ENCODE measurements at places on chromosomes 4 and X.

DNA sequence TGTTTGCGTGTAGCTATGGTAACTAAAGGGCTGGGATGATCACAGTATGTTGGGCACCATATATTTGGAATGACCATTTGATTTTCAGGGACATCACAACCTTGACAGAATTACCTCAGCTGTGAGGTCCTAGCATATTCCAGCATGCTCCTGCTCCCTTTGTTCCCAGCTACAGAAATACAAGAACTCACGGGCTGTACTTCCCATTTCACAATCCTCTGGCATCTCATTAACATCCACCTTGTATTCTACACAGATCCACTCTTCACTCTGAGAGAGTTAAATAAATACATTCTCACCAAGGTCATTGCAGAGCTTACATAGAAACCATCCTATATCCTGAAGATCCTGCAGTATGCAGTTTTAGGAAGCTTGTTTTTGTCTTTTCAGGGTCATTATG lies 169.7 kb downstream of the FRMPD4 start:
- DNase-seq = no peak

DNA sequence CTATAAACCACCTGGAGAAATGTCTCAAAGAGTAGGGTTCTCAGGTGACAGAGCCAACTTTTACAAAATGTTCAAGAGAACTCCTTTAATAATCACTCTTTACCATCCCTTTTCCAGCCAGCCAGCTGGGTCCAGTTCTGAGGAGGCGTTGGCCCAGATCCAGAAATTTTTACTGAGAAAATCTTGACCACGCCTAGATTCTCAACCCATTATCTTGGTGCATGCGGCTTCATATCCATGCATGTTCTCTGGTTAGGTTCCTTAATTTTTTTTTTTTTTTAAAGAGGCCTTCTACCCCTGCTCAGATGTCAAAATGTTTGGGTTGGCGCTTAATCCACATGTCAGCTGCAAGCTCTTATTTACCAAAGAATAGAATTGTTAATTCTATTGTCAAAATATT lies 12.0 kb upstream of the MAP7D2 start:
- DNase-seq = no peak

GRCh38 chr4:96164814-96165351 lies 325.0 kb downstream of the PDHA2 start:
- no peak for DNase-seq

DNA sequence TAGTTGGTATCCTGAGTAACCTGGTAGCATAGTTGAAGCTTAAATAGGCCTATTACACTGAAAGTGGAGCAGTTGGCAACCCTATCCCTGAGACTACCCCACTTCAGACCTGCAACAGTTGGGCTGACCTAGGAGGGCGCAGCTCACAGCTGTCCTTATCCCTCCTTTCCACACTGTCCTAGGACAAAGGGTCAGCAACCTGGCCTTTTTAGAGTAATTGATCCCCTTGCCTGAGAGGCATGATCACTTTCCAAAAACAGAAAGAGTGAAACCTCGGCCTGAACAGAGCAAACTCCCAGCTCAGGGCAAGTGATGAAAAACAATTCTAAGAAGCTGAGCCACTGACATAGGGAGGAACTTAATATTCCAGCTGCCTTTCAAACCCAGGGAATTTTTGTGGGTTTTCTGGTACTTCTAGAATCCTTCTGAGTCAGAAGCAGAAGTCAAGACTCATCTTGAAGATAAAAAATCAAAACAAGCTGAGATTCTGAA lies 94.9 kb upstream of the MYOZ2 start:
- no peak for DNase-seq

GRCh38 chrX:40853816-40854123 lies 118.4 kb upstream of the MED14 start:
- no peak for DNase-seq
